ENCODE measurements at places on chromosomes 16 and 17.

DNA sequence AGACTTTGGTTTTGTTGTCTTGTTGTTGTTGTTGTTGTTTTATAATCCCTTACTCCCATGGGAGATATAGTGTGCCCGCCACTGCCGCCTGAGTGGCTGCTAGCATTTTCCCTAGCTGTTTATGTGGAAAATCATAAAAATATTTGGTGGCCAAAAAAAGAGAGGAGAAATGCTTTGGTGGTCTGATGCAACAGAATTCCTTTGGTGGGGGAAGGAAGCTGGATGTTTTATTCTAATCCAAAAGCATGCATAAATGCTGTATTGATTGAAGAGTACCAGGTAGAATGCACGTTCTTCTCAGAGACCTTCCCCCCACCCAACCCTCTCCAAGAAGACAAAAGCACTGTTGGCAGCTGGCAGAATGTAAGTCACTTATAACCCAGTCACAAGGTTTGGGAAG, 93.2 kb downstream of the C17orf67 start:
- no peak for DNase-seq

DNA sequence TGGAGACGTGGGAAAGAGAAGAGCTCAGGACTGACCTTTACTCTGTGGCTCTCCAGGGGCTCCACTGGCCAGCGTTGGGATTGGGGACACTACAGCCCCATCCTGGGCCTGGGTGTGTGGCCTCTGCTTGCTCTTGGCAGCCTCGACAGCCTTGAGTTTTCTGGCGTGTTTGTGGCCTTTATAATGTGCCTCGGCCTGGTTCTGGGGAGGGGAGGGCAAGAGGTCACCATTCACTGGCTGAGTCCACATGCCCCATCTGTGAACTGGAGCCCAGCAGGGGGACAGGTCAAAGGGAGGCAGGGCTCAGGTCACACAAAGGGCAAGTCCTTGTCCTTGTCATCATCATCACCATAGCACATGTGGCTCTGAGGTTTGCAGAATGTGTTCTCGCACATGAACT, 11.7 kb downstream of the NKIRAS2 start:
- DNase-seq = no peak

GRCh38 chr16:57043248-57043647, 49.1 kb upstream of the CPNE2 start:
- DNase-seq = no peak

DNA sequence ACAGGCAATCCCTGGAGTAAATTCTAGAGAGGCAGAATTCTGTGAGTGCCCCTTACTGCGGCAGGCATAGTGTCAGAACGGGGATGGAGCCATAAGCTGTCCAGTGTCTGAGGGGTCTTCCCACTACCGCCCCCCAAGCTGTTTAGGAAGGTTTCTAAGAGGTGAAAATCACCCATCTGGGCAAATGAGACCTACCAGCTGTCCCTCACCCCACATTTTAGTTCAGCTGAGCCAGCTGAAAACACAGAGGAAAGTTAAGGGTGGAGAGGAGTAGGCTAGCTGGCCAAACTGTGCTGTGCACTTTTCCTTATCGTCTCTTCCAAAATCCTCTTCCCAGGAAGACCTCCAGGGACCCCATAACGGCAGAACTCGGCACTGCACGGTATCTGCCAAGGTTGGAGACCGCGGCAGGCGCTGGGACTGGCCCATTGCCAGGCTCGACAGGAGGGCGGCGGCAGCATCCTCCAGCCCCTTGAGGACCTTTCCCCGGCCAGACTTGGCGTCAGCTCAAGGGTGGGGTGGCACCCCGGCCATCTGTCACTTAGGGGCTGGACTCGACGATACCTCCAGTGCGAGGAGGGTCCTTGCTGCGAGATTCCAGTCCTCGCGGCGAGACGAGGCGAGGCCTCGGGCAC, 955 bp downstream of the ACLY start:
- DNase-seq = no peak

DNA sequence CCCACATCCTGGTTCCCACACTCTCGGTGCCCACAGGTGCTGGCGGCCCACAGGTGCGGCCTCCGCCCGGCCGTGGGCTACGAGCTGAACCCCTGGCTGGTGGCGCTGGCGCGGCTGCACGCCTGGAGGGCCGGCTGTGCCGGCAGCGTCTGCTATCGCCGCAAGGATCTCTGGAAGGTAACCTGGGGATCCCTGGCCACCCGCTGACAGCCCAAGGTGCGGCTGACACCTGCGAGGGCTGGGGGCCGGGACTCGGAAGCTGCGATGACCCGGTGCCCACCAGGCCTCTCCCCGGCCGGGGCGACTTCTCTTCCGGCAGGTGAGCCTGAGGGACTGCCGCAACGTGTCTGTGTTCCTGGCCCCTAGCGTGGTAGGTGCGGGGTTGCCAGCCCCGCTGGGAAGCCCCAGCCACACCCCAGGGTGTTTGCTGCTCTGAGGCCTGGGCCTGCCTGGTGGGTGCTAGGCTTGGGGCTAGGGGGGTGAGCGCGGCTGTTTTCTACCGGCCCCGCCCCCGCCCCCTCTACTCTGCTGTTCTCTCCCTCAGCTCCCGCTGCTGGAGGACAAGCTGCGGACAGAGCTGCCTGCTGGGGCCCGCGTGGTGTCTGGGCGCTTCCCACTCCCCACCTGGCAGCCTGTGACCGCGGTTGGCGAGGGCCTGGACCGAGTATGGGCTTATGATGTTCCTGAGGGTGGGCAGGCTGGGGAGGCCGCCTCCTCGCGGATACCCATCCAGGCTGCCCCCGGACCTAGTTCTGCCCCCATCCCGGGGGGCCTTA, 1.0 kb downstream of the ANTKMT start:
- DNase-seq = no peak

- no peak for DNase-seq
Observed at GRCh38 chr17:47807421-47807820, 14.2 kb downstream of the OSBPL7 start.

DNA sequence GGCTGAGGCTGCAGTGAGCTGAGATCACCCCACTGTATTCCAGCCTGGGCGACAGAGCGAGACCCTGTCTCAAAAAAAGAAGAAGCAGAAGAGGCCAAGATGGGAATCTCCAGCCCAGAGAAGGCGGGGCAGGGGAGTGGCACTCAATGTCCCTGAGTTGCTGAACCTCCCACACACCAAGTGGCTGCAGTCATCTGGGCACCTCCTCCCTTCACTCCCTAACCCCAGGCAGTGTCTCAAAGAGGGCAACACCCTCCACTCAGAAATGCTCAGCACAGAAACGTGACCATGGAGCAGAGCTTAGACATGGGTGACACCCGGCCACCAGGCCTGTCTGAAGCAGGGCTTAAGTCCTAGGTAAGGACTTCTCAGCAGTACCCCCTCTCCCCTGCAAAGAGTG, 36.3 kb upstream of the BCAR1 start:
- DNase-seq = no peak

DNA sequence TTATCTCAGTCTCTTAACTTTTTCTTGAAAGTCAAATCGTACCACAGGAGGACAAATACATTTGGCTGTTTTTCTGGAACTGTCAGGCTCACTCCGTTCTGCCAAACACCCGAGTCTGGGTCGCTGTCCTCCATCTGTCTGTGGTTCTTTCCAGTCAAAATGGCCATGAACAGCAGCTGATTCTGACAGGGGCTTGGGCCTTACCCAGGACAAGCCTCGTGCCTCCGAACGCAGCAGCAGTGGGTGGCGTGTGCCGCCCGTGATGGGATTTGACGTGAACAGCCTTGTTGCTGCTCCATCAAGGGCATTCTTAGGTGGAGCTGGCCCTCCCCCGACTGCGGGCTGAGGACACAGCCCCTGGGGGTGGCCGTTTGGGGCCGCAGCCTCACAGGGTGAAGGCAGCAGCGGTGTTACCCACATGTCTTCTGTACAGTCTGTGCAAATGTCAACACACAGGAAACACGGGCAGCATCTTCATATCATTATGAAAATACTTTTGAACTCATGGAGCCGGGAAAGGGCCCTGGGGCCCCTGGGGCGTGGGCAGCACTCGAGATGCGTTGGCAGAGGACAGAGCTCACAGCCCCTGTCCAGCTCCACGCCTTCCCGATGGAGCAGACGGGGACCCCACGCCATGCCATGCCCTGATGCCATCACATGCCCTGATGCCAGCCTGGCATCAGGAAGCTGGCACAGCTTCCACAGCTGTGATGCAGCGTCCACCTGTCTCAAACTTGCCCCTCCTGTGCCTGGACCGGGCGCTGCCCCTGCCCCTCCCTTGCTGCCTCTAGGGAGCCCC, 8.6 kb upstream of the ACSF3 start:
- DNase-seq = no peak

DNA sequence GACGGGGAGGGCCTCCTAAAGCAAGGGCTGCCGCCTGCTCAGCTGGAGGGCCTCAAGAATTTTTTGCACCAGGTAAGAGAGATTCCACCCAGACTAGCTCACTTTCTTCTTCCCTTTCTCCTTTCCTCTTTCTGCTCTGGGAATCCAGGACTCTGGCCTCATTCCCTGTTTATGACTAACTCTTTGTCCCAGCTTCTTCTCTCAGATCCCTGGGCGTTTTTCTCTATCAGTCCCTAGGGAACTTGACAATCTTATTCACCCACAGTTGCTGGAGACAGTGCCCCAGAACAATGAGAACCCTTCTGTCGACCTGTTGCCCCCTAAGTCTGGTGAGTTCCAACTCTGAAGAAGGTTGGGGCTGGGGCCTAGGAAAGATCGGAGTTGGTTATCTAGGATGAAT, 15.6 kb downstream of the CNTROB start:
- DNase-seq = no peak

DNA sequence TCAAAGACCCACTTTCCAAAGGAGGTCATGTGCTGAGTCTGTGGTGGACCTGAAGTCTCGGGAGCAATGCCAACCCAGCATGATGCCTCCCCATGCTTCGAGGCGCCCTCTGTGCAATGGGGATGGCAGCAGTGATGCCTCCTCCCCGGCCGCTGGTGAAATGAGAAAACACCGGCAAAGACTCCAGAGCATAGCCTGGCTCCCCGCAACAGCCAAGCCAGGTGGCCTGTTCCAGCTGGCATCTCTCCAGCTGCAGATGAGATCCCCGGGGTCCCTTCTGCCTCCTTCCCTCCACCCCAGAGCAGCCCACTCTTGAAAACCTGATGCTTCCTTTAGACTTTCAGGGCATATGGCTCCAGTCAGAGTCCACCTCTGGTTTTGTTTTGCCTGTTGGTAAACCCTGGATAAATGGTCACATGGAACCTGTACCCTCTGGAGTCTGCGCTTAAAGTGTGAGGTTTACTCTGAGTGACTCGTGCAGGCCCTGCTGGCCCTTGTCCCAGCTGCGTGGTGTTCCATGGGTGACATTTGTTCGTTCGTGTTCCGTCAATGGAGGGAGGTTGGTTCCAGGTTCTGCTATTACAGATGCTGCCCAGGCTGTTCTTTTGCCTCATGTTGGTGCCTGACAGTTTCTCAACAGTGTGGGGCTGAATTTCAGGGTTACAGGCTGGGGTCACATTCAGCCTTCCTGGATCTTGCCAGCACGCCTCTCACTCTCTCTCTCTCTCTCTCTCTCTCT, 181.8 kb upstream of the CIBAR2 start:
- DNase-seq = no peak

DNA sequence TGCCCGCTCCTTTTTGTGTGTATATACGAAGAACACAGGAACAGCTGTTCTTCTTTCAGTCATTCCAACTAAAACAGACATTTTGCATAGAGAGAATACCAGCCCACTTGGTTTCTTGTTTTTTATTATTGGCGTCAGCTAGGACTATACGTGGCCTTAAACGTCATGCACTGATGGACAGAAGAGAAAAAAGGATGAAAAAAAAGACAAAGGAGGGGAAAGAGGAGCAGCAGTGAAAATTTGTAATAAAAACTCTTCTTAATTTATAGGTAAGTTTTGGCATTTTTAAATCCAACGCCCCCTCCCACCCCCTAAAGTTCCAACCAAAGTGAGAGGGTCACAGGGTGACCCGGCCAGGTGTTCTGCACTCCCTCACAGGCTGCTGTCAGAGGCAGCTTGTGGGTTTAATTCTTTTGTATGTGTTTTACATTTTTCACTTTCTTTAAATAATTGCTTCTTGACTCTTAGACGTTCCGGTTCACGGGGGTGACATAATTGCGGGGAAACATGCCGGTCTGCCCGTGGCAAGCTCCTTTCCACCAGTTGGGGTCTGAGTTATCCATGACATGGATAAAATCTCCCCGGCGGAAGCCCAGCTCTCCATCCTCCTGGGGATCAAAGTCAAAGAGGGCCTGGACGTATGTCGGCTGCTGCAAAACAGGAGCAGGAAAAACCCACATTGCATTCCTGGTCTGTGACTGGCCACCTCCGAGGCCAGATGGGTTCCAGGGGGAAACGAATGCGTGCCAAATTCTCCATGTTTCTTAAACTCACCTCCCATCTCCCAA, 30.9 kb upstream of the SLC25A19 start:
- no peak for DNase-seq

DNA sequence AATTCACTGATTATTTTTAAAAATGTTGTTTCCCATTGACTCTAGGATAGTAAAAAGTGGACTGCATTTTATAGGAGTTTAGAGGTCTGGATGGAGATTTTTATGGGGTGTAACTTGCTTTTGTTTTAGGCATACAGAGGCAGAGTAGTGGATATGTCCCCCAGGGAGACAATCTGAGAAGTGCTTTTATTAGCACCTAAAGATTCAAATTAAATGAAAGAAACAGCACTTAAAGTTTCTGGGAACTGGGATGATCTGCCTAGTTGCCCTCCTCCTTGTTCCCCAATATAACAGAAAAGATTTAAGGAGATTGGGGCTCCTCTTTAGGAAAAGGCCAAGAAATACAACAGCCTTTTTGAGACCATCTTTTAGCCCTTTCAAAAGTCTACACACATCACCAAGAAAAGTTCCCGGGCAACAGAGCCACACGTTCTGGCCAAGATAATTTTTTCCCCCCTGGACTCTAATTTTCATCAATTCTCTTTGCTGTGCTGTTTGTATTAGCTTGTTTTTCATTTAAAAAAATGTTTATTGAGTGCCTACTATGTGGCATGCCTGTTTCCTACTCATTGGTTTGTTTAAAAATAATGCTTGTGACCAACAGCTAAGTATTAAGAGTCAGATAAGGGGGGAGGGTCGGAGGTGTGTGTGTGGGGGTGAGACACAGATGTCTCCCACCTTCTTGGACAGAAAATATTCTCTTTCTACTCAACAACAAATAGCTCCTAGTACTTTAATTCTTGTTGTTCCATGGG, 2.5 kb upstream of the IGF2BP1 start:
- DNase-seq = no peak

- DNase-seq = no peak
Observed at GRCh38 chr16:81713796-81714195, 65.3 kb upstream of the PLCG2 start.

DNA sequence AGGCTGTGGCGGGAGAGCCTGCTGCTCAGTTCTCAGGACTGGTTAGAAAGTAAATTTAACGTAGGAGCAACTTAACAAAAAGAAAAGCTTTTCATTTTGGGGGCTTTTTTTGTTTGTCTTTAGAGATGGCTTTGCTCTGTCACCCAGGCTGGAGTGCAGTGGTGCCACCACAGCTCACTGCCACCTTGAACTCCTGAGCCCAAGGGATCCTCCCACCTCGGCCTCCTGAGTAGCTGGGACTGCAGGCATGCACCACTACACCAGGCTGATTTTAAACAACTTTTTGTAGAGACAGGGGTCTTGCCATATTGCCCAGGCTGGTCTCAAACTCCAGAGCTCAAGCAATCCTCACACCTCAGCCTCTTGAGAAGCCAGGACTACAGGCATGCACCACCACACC, 205.0 kb downstream of the RPTOR start:
- DNase-seq = no peak

GRCh38 chr17:57138956-57139576, 54.0 kb downstream of the AKAP1 start:
- DNase-seq = no peak

GRCh38 chr17:78979780-78980623, at the start of gene LGALS3BP:
Gene LGALS3BP, minus strand, starts transcription at chr17:78979923. Its CDS starts 2,732 bp downstream, at chr17:78977191.
- peak; percentile 97 for DNase-seq

Measured in NCI-H2081 treated with DMSO at 0.1 percent for 48 hours (cell line).